GDM1 (cell line): ENCODE measurements at places on chromosomes 6 and 20.

DNA sequence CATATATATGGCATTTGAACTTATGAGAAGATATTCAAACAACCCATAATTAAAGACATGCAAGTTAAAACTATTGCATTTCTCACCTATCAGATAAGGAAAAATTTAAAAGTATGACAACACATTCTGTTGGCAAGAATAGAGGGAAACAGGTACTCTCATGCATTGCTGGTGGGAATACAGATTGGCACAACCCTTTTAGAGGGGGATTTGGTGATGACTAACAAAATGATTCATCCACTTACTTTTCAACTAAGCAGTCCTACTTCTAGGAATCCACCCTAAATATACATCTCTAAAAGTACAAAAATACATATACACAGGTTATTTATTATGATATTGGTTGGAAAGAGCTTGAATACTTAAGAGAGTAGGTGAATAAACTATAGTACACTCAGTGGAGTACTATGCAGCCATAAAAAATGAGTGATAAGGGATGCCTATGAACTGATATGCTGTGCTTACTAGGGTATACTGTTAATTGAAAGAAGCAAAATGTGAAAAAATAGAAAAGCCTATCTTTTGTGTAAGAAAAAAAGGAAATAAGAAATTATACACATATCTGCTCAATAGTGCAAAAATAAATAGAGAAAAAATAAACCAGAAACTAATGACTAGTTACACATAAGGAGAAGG, 42.2 kb downstream of the ADAT2 start:
- no peak for DNase-seq

- no peak for DNase-seq
Observed at GRCh38 chr6:160523223-160523622, 140.9 kb downstream of the LPA start.

DNA sequence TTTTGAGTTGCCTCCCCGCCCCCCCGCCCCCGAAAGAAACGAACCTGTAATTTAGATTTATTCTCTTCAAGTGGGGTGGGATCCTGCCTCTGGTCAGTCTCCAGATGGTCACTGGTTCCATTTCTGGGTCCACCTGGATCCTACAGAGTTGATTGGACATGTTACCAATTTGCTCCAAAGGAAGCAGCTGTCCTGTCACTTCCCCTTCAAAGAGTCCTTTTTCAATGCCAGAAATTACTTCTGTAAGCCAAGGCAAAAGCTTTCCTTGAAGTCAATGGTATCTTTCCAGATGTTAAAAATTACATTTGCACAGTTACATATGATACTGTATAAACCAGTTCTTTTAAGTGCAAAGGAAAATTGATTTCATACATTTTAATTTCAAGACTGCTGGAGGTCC, 12.0 kb upstream of the ANKRD60 start:
- no peak for DNase-seq

GRCh38 chr20:51062065-51062464, 39.2 kb upstream of the KCNG1 start:
- DNase-seq: no peak

DNA sequence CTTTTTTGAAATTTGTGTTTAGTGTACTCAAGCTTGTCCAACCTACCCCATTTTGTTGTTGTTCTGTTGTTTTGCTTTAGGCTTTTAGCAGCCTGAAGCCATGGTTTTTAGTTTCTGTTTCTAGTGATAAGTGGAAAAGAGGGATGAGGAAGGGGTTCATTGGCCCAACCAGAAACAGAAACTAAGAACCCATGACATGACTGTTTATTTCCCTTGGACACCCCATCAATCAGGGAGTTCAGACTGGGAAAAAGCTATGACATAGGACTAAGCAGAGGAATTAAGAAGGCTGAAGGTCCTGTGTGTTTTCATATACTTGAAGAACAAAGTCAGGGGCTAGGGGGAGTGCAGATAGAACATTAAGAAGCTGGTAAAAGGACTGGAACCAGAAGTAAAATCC, 194.5 kb upstream of the THEMIS start:
- DNase-seq: no peak

GRCh38 chr20:23401051-23401450, 20.2 kb downstream of the NAPB start:
- no peak for DNase-seq

DNA sequence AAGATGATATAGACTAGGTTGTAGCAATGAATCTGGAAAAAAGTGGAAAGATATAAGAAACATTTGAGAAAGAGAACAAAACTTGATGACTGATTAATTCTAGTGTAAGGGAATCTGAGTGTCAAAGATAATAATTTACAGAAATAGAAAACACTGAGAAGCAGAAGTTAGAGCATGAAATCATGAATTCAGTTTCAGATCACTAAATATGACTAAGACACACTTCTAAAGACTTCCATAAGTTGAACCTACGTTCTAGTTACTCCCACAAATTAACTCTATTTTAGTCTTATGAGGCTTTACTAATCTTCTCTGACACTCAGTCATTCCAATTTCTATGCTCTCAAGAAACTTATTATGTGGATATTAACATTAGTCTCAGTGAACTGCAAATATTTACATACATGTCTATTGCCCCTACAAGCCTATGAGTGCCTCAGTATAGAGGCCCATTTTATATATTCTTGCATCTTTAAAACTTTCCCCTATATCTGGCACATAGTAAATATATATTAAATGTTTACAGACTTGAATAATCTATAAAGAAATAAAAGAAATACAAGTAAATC, 30.4 kb downstream of the IBTK start:
- no peak for DNase-seq

DNA sequence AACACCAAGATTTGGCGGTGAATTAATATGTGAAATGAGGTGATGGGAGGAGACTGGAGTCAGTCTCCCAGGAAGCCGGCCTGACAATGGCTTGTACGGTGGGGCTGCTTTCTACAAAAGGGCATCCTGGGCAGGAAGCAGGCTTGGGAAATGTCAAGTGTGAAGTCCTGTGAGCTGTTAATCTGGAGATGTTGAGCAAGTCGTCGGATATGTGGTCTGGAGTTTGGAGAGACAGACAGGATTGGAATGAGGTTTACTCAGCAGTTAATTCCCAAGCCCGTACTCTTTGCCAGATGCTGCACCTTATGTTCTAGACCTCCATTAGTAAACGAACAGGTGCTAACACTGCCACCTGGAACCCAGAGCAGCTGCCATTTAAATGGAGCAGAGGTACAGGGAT, 107.7 kb upstream of the FOXC1 start:
- DNase-seq: no peak

DNA sequence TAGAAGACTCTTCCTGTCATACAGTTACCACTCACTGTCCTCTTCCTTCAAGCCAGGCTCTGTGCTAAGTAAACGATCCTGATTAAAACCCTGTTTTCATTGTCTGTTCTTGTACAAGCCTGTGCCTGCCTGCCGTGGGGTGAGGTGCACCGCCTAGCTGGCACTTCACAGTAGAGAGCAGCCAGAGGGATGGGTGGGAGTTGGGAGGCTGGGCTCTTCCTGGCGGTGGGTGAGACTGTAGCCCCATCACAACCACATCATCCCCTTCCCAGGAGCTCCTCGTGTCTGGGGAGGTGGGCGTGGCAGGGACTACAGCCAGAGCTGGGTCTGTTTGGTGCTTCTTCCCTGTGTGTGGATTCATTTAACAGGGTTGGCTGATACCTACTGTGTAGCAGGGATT, 382.0 kb downstream of the TAF4 start:
- no peak for DNase-seq

- DNase-seq: no peak
Observed at GRCh38 chr6:11152581-11152980, 41.1 kb upstream of the ERVFRD-1 start.

DNA sequence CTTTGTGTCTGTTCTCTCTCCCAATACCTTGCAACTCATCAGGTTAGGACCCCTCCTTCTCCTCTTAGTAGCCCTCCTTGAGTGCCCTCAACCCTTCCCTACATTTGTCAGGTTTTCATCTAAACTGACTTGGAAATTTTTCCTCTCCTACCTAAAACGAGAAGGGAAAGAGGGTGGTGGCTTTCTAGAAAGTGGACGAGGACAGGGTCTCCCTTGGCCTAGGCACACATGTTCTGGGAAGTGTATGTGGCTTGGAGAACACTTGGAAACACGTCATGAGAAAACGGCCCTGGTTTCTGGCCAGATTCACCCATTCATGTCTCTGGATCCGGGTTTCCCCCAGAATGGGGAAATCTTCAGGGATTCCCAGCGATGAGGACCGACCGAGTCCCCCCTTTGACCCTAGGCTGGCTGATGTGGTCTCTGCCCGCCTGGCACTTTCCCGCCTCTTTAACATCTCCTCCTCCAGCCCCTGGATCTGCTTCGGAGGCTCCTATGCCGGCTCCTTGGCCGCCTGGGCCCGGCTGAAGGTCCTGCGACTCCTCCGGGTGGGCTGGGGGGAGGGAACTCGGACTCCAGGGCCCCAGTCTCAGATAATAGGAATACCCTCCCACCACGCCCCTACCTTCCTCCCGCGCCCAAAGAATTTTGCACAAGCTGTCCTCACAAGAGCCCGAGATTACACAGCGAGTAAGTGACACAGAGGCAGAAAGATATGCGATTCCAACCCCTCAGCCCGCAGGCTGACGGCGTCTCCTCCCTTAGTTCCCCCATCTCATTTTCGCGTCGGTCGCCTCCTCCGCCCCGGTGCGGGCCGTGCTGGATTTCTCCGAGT, 3.0 kb downstream of the PRSS16 start:
- no peak for DNase-seq

DNA sequence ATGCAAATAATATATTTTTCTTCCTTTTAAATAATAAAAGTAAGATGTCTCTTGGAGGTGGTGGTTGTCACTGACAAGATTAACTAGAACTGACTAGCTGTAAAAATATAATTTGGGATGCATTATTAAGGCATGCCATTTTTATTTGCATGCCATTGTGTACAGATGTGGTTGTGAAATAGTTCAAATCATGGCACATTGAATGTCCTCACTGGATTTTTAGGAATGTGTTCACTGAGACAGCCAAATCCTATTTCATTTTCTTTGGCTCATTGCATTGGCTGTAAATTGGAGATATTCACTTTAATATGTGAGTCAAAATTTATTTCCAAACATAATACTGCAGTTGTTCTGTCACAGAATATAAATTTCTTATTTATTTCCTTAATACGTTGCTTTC, 62.3 kb downstream of the ESR1 start:
- DNase-seq: no peak

- DNase-seq: no peak
Observed at GRCh38 chr6:95593025-95593424, 15.7 kb downstream of the MANEA start.

GRCh38 chr6:89454300-89454699, 21.3 kb downstream of the ANKRD6 start:
- no peak for DNase-seq

- no peak for DNase-seq
Observed at GRCh38 chr6:144162977-144163376, 12.7 kb downstream of the STX11 start.

- DNase-seq: no peak
Observed at GRCh38 chr6:155103816-155104366, 108.8 kb downstream of the TIAM2 start.

DNA sequence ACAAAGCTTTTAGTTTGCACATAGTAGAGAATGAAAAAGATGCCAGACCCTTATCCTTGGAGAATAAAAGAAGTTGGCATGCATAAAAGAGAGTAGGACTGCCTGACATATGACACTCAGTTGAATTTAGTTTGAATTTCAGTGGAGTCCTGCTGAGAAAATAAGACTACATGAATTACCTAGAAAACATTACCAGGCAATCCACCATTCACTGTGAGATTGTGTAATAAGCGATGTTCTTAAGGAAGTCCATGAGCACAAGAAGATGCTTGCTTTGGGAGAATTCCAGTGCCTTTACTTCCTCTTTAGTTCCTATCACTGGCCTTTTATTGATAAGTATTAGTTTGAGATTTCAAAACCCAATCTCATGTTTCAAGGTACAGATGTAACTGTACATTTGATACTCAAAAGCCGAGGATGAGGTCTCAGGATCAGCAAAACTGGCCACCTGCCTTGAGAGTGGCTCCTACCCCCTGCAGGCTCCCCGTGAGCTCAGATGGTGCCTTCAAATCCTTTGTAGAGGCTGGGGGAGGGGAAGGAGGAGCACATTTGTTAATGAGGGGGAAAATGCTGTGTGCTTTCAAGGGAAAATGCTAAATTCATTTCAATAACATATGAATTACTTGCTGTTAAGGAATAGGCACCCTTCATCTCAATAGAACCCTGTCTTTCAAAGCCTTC, 11.2 kb upstream of the UNC93A start:
- no peak for DNase-seq

DNA sequence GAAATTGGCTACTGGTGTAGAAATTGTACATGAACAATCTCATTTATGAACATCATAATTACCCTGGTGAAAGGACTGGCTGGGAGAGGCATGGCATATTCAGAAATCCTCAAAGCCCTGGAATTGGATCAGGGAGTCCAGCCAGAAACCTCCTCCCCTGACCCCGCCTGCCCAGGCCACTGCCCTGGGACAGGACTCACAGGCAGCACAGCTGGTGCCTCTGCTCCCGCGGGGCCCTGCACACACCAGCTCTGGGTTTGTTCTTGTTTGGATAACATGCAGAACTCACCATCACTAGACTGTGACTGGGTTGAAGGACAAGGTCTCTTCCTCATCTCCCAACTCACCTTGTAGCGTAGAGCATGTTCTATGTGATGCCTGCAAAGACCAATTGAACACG, 56.2 kb downstream of the AGPAT4 start:
- DNase-seq: no peak

DNA sequence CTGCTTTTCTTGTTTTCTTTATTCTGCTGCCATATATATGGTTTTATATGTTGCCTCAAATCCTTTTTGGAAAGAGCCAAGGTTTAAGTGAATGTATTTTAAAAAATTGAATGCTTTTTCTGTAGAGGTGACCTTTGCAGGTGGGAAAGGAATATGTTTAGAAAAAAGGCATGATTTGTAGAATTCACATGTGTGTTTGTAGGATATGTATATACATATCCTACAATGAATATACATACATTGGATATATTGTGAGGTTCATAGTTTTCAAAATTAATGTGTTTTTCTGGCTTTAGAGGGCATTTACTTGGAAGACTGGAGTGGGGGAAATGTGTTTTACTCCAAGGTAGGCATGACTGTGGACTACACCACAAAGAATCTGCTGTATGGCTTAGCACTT, 4.0 kb upstream of the EYA2 start:
- DNase-seq: no peak

DNA sequence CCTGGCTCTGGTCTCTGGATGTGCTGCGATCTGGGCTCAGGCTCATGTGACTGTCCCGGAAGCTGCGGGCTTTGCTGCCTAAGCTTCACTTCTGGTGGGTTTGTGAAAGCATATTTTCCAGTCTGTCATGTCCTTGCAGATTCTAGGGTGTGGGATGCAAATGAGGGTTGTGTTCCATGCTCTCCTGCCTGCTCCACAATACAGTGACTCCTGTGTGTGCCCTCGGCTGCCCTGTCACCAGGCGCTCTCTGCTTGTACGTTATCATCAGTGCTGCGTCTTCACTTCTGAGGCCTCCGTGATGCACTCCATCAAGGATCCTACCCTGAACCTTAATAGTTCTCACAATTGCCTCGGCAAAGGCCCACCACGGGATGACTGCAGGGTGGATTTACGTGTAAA, 84.2 kb downstream of the TTLL2 start:
- DNase-seq: no peak
